GM13976 (cell line): ENCODE measurements at places on chromosomes 6 and 20.

- no peak for DNase-seq
Observed at GRCh38 chr6:33070909-33071308, 2.5 kb downstream of the HLA-DPA1 start.

- no peak for DNase-seq
Observed at GRCh38 chr20:59802018-59802417, 131.4 kb downstream of the SYCP2 start.

DNA sequence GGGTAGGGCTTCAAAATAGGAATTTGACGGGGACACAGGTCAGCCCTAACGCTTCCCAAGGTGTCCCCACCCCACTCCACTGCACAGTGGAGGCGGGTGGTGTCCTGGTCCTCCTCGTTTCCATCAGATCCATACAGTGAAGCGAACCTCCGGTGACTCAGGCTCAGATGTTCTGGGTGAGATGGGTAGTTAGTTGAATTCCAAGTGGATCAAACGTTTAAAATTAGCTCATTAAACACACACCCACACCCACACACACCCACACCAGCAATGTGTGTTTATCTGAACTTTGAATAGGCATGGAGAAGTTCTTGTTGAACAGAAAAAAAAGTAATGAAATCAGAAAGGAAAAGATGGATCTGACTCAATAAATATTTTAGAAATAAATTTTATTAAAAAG is 58.9 kb downstream of the CDH4 start:
- DNase-seq, result no peak

DNA sequence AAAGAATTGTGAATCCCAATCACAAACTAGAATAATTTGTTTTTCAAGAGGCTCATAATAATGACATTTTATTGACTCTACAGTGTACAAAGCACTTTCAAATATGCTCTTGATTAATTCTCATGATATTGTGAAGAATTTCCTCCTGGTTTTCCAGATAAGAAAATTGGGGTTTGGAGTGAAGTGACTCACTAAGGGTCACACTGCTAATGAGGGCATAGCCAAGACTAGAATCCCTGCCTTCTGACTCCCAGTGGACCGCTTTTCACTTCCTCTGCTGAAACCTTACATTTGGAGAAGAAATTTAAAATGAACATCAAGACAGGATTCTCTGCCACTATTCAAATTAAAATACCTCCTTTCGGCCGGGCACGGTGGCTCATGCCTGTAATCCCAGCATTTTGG is 38.3 kb upstream of the LTV1 start:
- no peak for DNase-seq

DNA sequence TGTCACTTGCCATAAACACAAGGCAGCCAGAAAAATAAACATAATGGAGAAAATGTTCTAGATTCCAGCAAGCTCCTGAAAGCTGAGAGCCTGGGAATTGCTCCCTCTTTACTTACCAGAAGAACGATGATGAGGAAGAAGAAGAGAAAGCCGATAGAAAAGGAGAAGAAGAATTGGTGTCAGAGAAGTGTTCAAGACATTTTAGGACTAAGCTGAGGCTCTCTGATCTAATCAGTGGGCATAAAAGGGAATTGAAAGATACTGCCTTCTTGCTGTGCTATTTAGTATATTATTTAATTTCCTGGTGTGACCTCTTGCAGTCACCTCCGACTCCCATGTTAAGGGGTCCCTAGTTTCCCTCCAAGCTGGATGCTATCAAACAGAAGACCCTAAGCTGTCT is 316.6 kb upstream of the JARID2 start:
- no peak for DNase-seq

- DNase-seq, result no peak
Observed at GRCh38 chr6:13979284-13980171, 54.8 kb downstream of the RNF182 start.

DNA sequence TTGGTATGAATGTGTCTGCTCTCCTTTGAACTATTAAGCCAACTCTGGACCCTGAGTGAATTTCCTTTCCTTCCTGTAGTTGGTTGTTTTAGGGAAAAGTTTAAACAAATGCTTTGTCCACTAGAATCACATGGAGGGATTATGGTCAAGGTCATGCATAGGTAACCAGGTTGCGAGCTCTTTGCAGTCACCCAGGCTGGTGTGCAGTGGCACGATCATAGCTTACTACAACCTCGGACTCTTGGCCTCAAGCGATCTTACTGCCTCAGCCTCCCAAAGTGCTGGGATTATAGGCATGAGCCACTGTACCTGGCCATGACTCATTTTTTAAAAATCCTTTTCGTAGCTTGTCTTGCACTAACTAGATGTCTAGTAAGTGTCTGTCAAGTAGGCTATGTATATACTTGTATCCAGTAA is 88.0 kb upstream of the SOX4 start:
- no peak for DNase-seq

DNA sequence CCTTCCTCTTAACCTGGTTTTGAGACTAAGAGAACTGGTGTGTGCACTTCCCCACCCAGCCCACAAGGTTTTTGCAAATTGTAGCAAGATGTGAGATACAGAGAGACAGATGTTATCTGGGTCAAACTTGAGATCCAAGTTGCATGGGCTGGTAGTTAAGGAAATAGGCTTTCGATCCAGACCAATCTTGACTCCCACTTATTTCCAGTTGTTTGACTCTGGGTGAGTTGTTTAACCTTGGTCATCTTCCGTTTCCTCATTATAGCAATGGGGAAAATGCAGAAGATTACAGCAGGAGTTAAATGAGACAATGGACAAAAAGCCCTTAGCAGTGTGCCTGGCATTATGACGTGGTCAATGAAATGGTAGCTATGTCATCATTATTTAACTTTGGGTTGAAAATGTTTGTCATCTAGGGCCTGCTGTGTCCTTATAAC is 1.7 kb downstream of the SNX21 start:
- DNase-seq, result no peak

- DNase-seq, result no peak
Observed at GRCh38 chr6:159555082-159555875, 137.8 kb downstream of the SOD2 start.

GRCh38 chr6:151349651-151350270 is 41.6 kb downstream of the ZBTB2 start:
- no peak for DNase-seq

DNA sequence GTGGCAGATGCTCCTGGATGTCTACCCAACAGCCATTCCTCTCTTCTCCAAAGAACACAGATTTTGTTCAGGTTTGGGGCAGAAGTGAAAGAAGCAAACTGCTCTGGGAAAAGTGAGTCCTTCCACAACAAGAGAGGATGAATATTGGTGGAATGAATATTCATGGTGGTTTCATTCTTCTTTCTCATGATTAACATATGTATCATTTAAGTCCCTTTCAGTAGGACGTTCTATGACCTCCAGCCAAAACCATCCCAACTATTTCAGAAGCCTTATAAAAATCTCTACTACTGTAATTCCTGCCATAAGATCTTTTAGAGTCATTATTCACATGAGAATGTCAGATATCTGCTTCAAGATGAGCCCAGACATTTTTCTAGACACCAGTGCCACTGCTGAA is 44.4 kb downstream of the MDN1 start:
- no peak for DNase-seq

GRCh38 chr20:24862606-24863005 is 86.5 kb upstream of the CST7 start:
- no peak for DNase-seq

- DNase-seq, result no peak
Observed at GRCh38 chr6:125230674-125231073, 71.1 kb downstream of the HDDC2 start.

GRCh38 chr20:54305421-54305820 is 97.5 kb downstream of the PFDN4 start:
- no peak for DNase-seq

- DNase-seq, result no peak
Observed at GRCh38 chr6:22732176-22732970, 163.0 kb downstream of the HDGFL1 start.

GRCh38 chr20:36703530-36703929 is 42.4 kb downstream of the NDRG3 start:
- no peak for DNase-seq

- no peak for DNase-seq
Observed at GRCh38 chr20:40081653-40082052, 607.4 kb downstream of the MAFB start.

GRCh38 chr6:5162355-5162754 is 77.2 kb downstream of the PPP1R3G start:
- no peak for DNase-seq

- no peak for DNase-seq
Observed at GRCh38 chr20:59414936-59415623, 114.7 kb downstream of the EDN3 start.

DNA sequence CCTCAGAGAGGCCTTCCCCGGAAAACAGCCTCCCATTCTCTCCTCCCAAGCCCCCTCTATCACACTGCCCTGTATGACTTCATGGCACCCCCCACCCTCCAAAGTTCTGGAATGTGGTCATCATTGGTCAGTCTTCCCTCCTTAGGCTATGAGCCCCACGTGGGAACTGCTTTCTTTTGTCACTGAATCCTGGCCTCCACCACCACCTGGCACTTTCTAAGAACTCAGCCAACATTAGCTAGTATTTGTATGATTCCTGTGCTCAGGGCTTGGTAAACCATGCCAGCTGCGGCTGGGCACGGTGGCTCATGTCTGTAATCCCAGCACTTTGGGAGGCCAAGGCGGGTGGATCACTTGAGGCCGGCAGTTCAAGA is 8.4 kb upstream of the E2F1 start:
- DNase-seq, result no peak

DNA sequence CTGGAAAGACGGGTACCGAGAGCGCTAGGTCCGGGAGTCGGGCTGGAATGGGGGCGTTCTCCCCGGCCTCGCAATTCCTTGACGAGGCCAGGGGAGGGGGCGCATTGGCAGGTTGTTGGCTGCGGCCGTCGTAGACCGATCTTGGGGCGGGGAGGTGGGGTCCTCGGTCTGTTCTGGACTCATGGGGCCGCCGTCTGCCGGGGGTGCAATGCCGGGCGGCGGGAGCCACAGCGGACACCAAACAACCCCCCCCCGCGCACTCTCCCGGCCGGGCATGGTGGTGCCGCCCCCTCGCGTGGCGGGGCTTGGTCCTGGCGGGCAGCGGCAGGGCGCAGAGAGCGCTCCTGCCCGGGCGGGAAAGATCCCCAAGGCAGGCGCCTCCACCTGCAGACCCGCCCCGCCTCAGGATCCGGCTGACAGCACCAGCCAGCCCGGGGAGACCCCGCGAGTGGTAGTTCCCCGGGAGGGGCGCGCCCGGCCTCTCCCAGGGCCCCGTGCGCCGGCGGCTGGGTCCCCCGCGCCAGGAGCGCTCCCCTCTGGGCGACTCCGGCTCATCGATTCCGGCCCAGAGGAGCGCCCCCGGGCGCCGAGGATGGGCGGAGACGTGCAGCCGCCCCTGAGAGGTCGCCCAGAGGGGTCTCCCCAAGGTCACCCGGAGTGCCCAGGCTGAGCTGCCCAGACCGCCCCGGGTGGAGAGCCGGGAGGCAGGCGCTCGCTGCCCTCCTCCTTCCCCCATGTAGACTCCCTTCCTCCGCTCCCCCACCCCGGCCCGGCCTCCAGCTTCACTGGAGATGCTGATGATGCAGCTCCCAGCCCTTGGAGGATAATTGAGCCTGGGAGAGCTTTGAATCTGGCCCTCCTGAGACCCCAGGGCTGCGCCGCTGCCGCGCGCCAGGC is 709 bp downstream of the PPP1R16B start:
- DNase-seq, result peak; percentile 61

DNA sequence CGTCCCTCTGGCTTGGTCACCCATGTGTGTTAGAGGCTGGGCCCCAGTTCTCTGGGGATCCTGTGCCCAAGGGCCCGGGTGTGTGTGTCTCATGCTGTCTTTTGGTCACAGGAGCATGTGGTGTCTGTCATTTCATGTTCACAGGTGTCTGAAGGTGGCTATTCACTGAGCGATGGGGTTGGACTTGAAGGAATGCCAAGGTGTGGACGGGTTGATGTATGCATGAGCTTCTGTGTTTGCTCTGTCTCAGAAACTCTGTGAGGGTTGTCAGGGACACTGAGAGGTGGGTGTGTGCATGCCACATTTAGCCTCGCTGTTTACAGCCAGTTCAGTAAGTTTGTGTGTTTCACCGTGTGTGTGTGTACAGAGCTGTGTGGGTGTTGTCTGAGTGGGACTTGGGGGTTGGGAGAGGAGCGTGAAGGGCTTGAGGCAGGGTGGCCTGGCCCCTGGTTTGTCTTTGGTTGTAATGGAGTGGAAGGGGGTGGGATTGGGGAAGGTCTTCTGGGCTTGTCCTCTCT is 1.2 kb downstream of the DDR1 start:
- DNase-seq, result peak; percentile 44

DNA sequence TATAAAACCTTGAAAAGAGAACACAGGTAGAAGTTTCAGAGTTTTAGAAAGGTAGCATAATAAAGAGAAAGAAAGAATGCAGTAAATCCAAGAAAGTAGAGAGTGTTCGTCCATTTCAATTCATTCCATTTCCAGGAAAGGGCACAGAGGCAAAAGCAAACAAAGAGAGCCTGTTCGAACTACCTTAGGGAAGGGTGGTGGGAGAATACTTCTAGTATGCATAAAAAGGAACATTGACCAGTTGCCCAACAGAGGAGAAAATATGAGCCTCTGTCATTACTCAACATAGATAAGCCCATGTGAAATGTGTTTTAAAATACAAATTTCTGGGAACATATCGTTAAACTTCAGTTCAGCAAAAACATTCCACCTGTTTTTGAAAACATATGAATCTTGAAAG is 60.6 kb downstream of the CYP39A1 start:
- DNase-seq, result no peak

- no peak for DNase-seq
Observed at GRCh38 chr6:16434885-16435284, 196.5 kb downstream of the GMPR start.

DNA sequence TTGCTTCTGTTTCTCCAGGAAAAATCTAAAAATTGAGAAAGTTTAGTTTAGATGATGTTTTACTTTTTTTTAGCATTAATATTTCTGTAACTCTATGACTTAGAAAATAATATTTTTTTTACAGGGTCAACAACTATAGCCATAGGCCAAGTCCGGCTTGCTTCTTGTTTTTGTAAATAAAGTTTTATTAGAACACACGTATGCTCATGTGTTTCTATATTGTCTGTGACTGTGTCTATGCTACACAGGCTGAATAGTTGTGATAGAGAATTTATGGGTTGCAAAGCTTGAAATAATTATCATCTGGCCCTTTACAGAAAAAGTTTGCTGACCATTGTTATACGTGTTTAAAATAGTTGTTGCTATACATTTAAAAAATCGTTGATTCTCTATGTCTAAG is 399.2 kb downstream of the EPM2A start:
- no peak for DNase-seq

- DNase-seq, result no peak
Observed at GRCh38 chr6:169529931-169530751, 171.7 kb downstream of the WDR27 start.

- peak; percentile 45 for DNase-seq
Observed at GRCh38 chr6:105492706-105493673, 90.1 kb upstream of the PREP start.

GRCh38 chr6:9927275-9927674 is 487.6 kb downstream of the TFAP2A start:
- DNase-seq, result no peak

DNA sequence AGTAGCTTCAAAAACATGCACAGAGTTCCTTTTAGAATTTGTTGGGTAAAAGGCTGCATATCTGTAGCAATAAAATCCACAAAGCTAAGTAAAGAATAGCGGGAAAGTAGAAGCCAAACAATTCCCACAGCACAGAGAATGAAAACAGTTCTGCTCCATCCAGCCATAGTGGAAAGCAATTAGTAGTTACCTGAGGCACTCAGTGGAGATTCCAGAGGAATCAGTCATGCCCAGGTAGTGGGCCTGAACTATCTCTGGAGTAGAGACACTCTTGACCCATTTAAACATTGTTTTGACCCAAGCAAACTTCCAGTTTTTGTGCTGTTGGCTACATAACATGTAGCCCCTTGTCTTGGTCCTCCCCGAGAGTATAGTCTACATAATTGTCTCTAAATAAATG is 559.5 kb upstream of the PTCHD4 start:
- DNase-seq, result no peak
